ENCODE measurements at places on chromosomes 13 and 19.

GRCh38 chr13:44713788-44714469 is 137.8 kb upstream of the TSC22D1 start:
- DNase-seq: peak; percentile 81

DNA sequence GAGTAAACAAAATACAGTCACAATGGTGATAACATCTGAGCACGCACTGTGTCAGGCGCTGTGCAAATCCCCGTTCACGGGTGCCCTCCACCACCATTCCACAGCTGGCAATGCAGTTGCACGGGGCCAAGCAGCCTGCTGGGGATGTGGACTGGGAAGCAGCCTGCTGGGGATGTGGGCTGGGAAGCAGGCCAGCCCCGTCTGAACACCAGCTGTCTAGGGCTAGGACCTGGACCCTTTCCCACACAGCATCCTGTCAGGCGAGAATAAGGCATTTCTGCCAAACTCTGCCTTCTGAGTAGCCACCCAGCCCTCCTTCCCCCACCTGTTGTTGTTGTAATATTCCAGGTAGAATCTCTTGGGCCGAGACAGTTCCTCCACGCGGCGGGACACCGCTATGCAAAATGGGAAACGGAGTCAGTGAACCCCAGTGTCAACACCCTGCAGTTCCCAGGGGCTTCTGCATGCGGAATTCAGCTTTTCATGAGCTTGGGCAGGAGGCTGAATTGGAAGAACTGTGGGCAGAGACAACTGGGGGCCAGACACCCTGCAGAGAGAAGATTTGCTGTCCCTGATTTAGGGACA is 27.8 kb upstream of the MIER2 start:
- DNase-seq: peak; percentile 90

DNA sequence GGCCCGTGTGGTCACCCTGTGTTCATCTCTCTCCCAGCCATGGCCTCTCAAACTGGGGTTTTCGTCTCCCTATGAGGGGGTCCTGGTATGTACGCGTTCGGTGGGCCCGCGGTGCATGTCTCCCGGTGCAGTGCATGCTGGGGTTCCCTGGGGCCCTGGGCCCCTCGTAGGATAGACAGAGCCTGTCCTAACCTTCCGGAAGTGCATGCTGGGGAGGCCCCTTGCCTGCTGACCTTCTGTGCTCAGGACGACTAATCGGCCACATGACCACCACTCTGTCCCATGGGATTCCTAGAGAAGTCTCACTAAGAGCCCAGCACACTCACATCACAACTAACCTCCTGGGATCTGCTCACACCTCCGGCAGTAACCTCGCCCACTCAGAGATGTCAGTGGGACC is 4.9 kb upstream of the USE1 start:
- peak; percentile 11 for DNase-seq

- DNase-seq: no peak
Observed at GRCh38 chr13:99174533-99175100, 26.0 kb upstream of the UBAC2 start.

- DNase-seq: no peak
Observed at GRCh38 chr13:100490692-100491091, 97.9 kb downstream of the GGACT start.

- DNase-seq: peak; percentile 24
Observed at GRCh38 chr13:23889615-23890607, 711 bp upstream of the MIPEP start.

GRCh38 chr19:38267761-38268483 is 3.5 kb downstream of the SPINT2 start:
- no peak for DNase-seq

DNA sequence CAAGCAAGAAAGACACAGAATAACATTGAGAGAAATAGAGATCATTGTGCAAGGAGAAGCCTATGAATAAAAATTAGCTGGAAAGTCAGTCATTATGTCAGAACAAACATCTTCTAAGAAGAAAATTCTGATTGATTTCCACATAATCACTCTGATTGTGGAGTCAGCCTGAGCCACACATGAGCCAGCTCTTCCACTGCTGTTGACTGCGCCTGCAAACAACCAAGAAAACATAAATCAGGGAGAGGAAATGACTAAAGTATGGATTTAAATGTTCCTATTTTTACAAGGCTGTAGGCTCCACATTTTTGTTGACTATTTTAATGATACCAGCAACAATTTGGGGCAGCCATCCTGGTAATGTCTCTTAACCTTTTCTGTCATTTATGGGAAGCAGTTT is 962.3 kb downstream of the EFNB2 start:
- DNase-seq: no peak

DNA sequence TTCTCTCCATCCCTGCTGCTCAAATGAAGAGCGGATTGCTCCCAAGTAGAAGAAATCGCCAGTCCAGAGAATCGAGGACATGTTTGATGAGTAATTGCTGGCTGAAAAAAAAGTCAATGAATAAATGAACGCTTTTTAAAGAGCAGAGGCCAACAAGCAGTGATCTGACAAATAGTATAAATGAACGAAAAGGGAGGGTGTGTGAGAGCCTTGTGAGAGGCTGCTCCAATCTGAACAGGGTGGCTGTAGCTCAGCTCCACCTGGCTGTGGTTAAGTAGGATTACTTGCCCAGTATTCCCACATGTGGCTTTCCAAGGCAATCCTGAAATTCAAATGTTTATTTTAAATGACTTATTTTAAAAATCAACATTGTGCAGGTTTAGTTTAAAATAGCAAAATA is 117.1 kb downstream of the TSHZ3 start:
- no peak for DNase-seq

- DNase-seq: no peak
Observed at GRCh38 chr19:28349604-28350003, 863.3 kb downstream of the UQCRFS1 start.

DNA sequence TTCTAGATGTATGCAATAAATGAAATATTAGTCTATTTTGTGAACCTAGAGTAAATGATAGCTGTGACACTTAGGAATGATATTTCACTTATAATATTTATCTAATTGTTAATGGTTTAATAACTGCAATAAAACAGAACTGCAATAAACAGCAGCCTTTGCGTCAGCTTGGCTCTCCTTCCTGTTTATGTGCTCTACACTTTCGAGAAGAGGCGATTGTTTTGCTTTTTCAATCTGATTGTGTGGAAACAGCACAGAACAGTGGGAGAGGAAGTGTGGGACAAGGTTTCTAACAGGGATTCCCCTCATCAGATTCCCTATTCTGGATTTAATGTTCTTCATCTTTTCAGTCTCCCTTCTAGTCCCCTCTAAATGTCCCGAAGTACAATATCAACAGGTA is 17.3 kb upstream of the TRPC4 start:
- no peak for DNase-seq

DNA sequence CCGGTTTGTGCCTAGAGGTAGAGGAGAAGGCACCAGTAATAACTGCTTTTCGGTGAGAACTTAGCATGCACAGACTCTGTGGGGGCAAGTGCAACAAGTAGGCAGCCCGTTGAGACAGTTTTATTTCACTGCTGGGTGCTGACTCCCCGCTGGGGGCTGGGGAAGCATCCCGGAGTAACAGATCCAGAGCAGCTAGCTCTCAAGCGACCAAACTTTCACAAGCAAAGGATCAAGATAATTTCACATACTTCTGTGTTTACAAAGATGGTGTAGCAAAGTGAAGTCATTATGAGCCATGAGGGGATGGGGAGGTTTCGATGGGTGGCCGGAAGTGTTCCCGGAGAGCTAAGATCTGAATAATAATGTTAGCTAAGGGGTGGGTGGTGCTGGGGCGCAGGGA is 2.8 kb downstream of the NACC1 start:
- DNase-seq: peak; percentile 37

DNA sequence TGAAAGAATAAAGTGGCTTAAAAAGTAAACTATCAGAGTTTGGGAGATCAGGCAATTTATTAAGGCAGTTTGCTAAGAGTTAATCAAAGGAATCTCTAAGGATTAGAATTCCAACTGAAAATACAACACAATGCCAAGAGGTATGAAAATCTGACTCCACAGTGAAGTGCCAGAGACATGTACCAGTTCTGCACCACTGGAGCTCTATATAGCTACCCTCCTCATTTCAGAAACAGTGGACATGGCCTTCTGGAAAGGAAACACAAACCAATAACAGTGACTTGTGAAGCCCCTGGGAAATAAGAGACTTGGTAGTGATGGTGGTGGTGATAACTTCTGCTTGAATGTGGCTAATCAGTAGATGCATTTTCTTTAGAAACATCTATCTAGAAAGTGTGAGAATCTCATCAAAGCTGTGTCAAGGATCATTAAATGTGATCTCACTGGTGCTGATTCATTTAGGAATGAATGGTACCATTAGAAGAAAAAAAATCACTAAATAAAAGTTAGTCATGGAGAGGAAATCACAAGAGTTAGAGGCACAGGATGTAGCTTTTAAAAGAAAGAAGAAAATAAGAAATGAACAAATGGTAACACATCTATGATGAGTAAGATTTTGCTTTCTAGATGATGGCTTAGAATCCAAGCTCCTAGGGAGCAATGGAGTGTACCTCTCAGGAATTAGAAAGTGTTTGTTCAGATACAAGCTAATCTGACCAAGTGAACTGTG is 20.1 kb upstream of the N4BP2L1 start:
- DNase-seq: no peak

GRCh38 chr13:39955560-39955959 is 300.1 kb downstream of the COG6 start:
- DNase-seq: no peak

- DNase-seq: no peak
Observed at GRCh38 chr13:50071379-50071778, 56.1 kb downstream of the KCNRG start.

DNA sequence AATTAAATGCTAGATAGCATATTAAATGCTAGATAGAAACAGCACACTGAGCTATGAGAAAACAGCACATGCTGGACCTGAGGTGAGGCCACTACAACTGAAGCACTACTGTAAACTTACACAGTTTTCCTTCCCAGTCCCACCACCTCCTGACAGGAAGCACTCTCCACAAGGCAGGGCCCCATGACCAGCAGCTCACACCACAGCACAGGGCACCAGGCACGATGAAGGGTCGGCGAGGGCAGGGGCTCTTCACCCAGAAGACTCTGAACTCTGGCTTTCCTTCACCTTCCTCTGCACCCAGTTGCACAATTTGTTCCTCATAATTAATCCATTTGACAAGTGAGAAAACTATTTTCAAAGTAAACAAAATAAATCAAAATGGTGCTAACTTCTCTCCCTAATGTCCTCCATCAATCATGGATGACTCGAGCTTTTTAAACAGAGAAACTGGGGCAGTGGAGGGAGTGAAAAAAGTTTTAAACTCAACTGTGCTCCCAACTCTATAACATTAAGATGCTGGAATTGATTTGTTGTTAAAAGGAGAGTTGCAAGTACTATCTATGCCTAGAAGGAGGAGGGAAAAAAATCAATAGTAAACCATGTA is 568.7 kb downstream of the UQCRFS1 start:
- DNase-seq: no peak

GRCh38 chr13:108495646-108496361 is 133.6 kb upstream of the MYO16 start:
- DNase-seq: no peak

Data from AG20443 (cell line).